ENCODE measurements at places on chromosomes 4 and X. TPM values are rescaled to one million over a fixed set of nuclear protein-coding genes. Genes with fewer than 3 reads are reported as not detected.

DNA sequence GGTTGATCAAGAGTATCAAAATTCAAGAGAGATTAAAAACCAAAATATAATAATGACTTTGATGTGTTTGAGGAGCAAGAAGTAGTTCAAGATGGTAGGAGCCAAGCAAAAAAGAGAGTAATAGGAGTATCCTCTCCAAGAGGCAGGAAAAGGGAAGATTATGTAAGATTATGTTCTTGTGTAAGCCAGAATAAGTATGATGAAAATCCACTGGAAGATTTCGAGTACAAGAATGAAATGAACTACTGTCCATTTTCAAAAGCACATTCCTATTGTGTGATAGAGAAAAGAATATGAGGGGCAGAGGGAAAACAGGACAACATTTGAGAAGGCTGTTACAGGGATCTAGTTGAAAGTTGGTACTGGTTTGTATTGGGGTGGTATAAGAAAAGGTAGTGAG lies 659.6 kb upstream of the INTU start:
- no peaks in the 10 kb centered on the region for H3K36me3 ChIP-seq
- H3K27me3 ChIP-seq = no peaks in the 10 kb centered on the region
- no peak overlapping the region for H3K27ac ChIP-seq

DNA sequence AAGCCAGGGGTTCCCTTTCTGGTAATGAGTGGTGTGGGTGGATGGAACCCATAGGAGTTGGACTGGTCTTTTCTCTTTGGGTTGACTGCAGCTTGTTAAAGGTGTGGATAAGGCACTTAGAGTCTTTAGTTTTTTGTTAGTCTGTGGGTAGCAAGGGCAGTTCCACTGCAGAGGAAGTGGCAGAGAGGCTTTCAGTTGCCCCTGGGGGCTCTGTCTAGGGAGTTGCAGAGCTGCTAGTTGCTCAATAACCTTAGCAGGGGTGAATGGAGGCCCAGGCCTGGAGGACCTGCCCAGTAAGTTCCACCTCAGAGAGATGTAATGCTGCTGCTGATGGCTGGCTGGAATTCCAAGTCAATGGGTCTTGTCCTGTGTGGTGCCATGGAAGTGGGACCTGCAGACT lies 282.6 kb upstream of the NDST4 start:
- H3K27ac ChIP-seq = no peak overlapping the region
- no peak for DNase-seq
- no peaks in the 10 kb centered on the region for H3K4me1 ChIP-seq
- H3K27me3 ChIP-seq = no peaks in the 10 kb centered on the region
- peaks cover 4% of the 10 kb centered on the region for H3K36me3 ChIP-seq
- H3K4me3 ChIP-seq = no peak overlapping the region

- peaks cover 12% of the 10 kb centered on the region for H3K4me1 ChIP-seq
- no peaks in the 10 kb centered on the region for H3K36me3 ChIP-seq
- H3K27me3 ChIP-seq = no peaks in the 10 kb centered on the region
- no peak for DNase-seq
Observed at GRCh38 chr4:101264993-101265815, 82.1 kb downstream of the PPP3CA start.

DNA sequence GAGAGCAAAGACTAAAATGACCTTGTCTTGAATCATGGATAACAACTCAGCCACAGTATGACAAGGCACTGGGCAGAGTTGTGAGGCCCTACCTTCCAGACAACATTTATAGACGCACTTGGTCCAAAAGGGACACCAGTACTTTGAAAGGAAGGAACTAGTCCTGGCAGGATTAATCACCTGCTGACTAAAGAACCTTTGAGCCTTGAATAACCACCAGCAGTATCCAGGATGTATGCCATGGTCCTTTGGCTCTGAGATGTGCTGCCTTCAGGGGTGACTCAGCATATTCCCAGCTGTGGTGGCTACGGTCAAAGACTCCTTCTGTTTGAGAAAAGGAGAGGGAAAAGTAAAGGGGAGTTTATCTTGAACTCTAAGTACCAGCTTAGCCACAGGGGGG lies 118.1 kb upstream of the PRR32 start:
- no peak for DNase-seq
- H3K27me3 ChIP-seq = no peaks in the 10 kb centered on the region
- H3K36me3 ChIP-seq = no peaks in the 10 kb centered on the region

DNA sequence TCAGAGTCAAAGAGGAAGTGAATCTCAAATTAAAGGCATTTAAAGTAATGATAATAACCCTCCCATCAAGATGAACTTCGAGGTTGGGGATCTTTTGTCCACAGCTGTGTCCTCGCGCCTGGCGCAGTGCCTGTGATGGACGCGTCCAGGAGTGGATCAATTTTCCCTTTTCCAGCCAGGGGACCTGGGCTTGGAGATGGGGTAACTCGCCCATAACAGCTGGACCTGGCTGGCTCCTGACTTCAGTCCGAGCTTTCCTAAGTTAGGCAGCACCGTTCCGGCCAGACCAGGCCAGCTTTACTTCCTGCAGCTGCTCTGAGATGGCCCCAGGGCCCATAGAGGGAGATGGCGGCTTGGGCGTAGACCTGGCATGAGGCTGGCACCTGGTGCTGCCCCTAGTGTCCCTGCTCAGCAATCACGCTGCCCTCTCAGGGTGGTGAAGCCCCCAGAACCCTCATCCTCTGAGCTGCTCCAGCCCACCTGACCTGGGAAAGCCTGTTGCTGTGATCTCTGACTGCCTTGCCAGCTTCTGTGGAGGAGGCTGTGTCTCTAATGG lies 23.9 kb downstream of the ADRA2C start:
- H3K4me1 ChIP-seq = no peaks in the 10 kb centered on the region
- no peaks in the 10 kb centered on the region for H3K36me3 ChIP-seq
- no peak for DNase-seq
- H3K27me3 ChIP-seq = peaks cover 18% of the 10 kb centered on the region
- no peak overlapping the region for H3K4me3 ChIP-seq

- DNase-seq = no peak
- peaks cover 53% of the 10 kb centered on the region for H3K36me3 ChIP-seq
- no peak overlapping the region for H3K4me3 ChIP-seq
- H3K27me3 ChIP-seq = no peaks in the 10 kb centered on the region
Observed at GRCh38 chr4:182893047-182893446, 24.1 kb downstream of the DCTD start.

DNA sequence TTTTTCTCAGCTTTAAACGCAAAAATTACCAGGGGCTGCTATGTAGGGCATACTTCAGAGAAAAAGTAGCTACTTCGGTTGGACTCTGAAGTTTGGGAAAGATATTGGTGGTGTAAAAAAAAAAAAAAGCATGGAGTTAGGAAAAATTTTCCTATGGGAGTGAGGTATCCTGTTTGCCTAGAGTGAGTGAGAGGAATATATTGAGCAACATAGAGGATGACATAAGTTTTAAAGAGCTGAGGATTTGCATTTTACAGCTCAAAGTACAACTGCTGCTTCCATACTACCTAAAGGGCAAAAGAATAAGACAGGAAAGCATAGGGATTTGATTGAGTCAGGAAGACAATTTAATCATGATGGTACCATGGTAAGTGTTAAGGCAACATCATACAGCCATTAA lies 7.3 kb downstream of the GPRASP1 start:
- H3K4me1 ChIP-seq = peaks cover 9% of the 10 kb centered on the region
- no peak for DNase-seq
- no peak overlapping the region for H3K4me3 ChIP-seq
- H3K27me3 ChIP-seq = no peaks in the 10 kb centered on the region
- H3K27ac ChIP-seq = no peak overlapping the region

- no peaks in the 10 kb centered on the region for H3K27me3 ChIP-seq
- peaks cover 27% of the 10 kb centered on the region for H3K4me1 ChIP-seq
- peak overlapping the region; percentile 99 for H3K27ac ChIP-seq
Observed at GRCh38 chrX:52352551-52352950, 16.3 kb upstream of the XAGE2 start.

- H3K4me3 ChIP-seq = no peak overlapping the region
- H3K27ac ChIP-seq = no peak overlapping the region
- no peaks in the 10 kb centered on the region for H3K27me3 ChIP-seq
- no peaks in the 10 kb centered on the region for H3K4me1 ChIP-seq
Observed at GRCh38 chrX:132153166-132153565, 25.3 kb upstream of the FRMD7 start.

GRCh38 chrX:139892512-139892911 lies 40.3 kb downstream of the ATP11C start:
- no peak for DNase-seq
- H3K27me3 ChIP-seq = no peaks in the 10 kb centered on the region
- no peak overlapping the region for H3K27ac ChIP-seq

GRCh38 chr4:122854447-122855352 lies 28.1 kb downstream of the FGF2 start:
- H3K4me3 ChIP-seq = no peak overlapping the region
- H3K27ac ChIP-seq = no peak overlapping the region
- H3K36me3 ChIP-seq = no peaks in the 10 kb centered on the region
- H3K4me1 ChIP-seq = peaks cover 9% of the 10 kb centered on the region
- DNase-seq = no peak

DNA sequence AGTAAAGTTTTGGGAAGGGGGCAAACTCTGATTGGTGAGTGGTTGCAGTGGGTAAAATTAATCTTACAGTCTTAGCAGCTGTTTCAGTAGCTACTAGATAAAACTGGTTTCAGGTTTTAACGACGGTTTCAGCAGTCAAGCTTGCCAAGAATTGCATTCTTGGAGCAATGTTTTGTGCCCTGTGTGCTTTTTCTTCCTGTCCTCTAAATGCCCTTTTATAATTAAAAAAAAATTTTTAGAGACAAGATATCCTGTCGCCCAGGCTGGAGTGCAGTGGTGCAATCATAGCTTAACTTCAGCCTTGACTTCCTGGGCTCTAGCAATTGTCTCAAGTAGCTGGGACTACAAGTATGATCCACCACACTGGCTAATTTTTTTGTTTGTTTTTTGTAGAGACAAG lies 6.3 kb upstream of the PPEF2 start:
- H3K36me3 ChIP-seq = peaks cover 7% of the 10 kb centered on the region
- peaks cover 5% of the 10 kb centered on the region for H3K4me1 ChIP-seq
- no peak for DNase-seq

GRCh38 chrX:120145295-120145925 lies 13.0 kb upstream of the RHOXF2 start:
- no peak for DNase-seq
- peaks cover 11% of the 10 kb centered on the region for H3K36me3 ChIP-seq
- no peak overlapping the region for H3K4me3 ChIP-seq
- no peaks in the 10 kb centered on the region for H3K4me1 ChIP-seq

- H3K36me3 ChIP-seq = peaks cover 11% of the 10 kb centered on the region
- H3K4me3 ChIP-seq = no peak overlapping the region
- H3K27me3 ChIP-seq = no peaks in the 10 kb centered on the region
- no peak overlapping the region for H3K27ac ChIP-seq
Observed at GRCh38 chr4:2183394-2183793, 58.5 kb downstream of the HAUS3 start.

DNA sequence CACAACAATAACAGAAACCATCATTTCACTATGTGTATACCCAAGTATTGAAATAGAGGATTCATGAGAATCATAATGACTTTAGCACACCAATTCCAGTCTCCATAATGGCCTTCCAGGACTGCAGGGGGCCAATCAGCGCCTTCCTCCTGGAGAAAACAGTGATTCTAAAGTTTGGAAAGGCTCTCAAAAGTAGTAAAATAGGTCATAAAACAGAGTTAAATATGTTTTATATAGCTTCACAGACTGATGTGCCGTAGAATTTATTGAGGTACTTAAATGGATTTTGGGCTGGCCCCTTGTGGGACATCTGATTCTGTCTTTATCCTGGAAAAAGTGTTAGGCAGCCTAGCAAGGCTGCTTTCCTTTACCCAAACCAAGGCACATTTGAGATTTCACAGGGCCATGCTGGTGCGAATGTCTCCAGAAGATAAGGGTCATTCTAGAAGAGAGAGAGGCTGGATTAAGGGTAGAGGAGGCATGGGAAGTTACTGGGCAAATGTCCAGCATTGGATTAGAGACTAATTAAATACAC lies 543.9 kb downstream of the GALNTL6 start:
- no peak overlapping the region for H3K4me3 ChIP-seq
- DNase-seq = no peak
- H3K27me3 ChIP-seq = no peaks in the 10 kb centered on the region

- peaks cover 35% of the 10 kb centered on the region for H3K4me1 ChIP-seq
- DNase-seq = no peak
- peak overlapping the region; percentile 56 for H3K4me3 ChIP-seq
- peaks cover 2% of the 10 kb centered on the region for H3K27me3 ChIP-seq
Observed at GRCh38 chr4:21697583-21697982, 251.0 kb downstream of the KCNIP4 start.

DNA sequence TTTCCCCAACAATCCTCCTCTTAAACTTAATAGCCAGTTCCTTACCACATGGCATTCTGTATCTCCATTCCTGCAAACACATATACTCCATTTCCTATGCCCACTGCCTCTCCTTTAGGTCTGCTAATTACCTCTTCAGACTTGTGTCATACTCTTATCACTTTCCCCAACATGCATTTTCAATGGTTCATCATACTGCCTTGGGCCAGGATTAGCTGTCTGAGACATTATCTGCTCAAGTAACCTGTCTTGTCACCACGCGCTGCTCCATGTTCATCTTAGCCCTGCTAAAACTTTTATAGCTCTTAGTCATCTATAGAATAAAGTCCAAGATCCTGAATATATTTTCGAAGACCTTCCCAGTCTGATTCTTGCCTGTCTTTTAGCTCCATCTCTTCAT lies 224.1 kb upstream of the GK2 start:
- no peaks in the 10 kb centered on the region for H3K27me3 ChIP-seq
- H3K36me3 ChIP-seq = no peaks in the 10 kb centered on the region
- H3K27ac ChIP-seq = no peak overlapping the region
- DNase-seq = no peak

DNA sequence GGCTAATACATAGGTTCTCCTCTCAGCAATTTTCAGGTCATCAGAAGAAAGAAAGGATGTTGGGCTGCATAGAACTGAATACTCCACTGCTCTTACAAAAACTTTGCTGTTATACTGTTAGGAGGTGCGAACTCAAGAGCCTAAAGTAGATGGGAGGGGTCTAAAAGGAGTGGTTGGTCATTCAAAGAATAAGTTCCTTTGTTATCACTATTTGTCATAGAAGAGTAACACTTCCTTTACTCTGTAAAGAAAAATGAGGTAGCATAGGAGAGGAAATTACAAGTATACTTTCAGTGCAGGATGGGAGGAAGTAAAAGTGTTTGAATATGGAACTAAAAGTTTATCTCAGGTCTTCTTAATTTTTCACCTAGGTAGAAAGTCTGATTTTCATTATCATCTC lies 61.5 kb downstream of the CCNI start:
- peaks cover 27% of the 10 kb centered on the region for H3K36me3 ChIP-seq
- no peak overlapping the region for H3K27ac ChIP-seq
- H3K4me1 ChIP-seq = peaks cover 9% of the 10 kb centered on the region
- H3K27me3 ChIP-seq = no peaks in the 10 kb centered on the region
- DNase-seq = no peak

GRCh38 chr4:163215896-163216295 lies 49.2 kb upstream of the NAF1 start:
- DNase-seq = no peak
- no peak overlapping the region for H3K4me3 ChIP-seq
- H3K36me3 ChIP-seq = no peaks in the 10 kb centered on the region
- no peak overlapping the region for H3K27ac ChIP-seq

The ARAP2 gene
- 16.0 TPM for total RNA-seq

The VCX2 gene
- total RNA-seq = not detected

The ARMCX4 gene
- 29.0 TPM for total RNA-seq

The SPANXB1 gene
- total RNA-seq = 5.3 TPM

The DMD gene
- 76.4 TPM for total RNA-seq

The CENPVL3 gene
- 5.5 TPM for total RNA-seq

The CENPVL2 gene
- 0.49 TPM for total RNA-seq

The MAGEB5 gene
- total RNA-seq = not detected

The SPANXD gene
- total RNA-seq = 0.82 TPM

The GUCY1A1 gene
- total RNA-seq = 52.2 TPM

The PRKX gene
- 59.3 TPM for total RNA-seq

The FABP2 gene
- total RNA-seq = not detected

Data from mesothelial cell of epicardium (in vitro differentiated cells).